ENCODE measurements at places on chromosomes 13 and 19.
A peak's percentile ranks its signal among the peaks of the same experiment; 100 is the strongest.

DNA sequence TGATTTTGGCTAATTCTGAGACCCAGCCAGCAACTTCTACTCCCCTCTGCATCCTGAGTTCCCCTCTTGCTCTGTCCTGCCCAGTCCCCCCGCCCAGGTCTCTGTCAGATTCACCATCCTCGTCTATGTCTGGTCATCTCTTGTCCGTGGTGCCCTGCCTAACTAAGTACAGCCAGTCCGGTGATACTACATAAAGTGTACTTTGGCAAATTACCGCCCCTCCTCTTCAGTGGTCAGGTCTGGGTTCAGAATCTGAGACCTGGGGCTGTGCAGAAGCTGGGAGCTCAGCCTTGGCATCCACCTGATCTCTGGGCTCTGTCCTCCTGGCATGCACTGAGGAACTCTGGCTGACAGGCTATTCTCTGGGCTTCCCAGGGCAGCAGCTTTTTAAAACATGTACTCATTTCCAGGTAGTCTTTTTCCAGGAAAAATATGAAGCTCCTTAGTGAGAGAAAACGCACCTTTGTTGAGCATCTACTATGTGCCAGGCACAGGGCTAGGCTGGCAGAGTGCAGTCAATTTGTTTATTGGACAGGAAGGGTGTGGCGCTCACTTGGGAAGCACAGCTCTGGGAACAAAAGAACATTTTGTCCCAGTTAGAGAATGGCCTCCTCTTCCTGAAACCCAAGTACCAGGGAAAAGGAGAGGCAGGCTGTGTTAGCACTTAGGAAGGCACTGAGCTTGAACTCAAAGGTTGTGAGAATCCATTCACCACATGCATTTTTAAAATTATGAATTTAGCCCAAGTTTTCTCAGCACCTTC lies 88.9 kb downstream of the TSHZ3 start:
- no peak for DNase-seq

GRCh38 chr19:10061717-10062310 lies 24.3 kb upstream of the SHFL start:
- no peak for DNase-seq

DNA sequence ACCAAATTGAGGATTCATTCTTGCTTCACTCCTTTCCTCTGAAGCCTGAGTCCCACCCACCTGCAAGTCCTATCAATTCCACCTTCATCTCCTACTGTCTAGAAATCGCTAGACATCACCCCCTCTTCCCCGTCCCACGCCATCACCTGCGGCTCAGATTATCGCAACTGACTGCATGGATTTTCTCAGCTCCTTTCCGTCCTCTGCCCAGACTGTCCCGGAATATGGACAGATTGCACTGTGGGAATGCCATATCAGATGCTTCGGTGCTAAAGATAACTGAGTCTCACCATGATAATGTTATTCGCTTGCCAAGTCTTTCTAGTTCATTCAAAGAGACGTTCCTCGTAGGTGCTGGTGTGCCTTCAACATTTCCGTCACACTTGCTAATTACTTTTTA lies 66.4 kb upstream of the USP29 start:
- no peak for DNase-seq

DNA sequence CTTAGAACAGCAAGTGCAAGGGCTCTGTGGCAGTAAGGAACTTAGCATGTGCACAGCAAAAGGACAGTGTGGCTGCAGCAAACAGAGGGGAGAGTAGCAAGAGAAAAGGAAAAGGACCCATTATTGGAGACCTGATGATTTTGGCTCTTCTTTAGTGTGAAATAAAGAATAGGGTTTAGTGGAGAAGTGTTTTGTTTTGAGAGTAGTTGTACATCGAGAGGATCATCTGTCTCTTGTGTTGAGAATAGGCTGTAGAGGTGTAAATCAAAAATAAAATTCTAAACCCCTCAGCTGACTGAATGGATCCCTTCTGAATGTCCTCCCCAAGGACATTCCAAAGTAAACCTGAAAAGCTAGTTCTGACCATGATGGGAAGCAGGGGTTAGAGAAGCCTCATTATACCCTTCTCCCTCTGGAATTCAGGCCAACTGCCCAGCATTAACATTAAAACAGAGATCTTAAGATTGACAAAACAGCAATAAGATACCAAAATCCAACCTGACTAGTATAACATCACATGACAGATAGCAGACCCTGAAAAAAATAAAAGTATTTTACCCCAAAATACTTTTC lies 73.6 kb upstream of the OBI1 start:
- no peak for DNase-seq

DNA sequence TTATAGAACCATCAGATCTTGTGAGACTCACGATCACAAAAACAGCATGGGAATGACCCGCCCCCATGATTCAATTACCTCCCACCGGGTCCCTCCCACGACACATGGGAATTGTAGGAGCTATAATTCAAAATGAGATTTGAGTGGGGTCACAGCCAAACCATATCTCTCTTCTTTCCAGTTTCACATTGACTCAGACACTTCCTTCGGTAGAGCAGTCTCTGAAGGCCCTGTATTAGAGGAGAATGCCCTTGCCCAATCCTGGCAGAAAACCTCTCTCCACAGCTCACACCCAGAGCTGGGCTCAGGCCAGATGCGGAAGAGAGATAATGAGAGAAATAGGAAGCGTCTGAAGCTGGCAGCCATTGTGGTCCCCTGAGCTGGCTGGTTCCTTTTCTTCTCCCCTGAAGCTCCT lies 72.4 kb upstream of the CLDN10 start:
- DNase-seq = no peak

GRCh38 chr19:55591555-55591954 lies 7.8 kb downstream of the FIZ1 start:
- no peak for DNase-seq

- DNase-seq = peak; percentile 76
Observed at GRCh38 chr19:1069009-1069779, 2.2 kb downstream of the ARHGAP45 start.

GRCh38 chr13:38395497-38395788 lies 45.8 kb downstream of the UFM1 start:
- no peak for DNase-seq

GRCh38 chr19:34189917-34190425 lies 17.7 kb downstream of the LSM14A start:
- DNase-seq = no peak

DNA sequence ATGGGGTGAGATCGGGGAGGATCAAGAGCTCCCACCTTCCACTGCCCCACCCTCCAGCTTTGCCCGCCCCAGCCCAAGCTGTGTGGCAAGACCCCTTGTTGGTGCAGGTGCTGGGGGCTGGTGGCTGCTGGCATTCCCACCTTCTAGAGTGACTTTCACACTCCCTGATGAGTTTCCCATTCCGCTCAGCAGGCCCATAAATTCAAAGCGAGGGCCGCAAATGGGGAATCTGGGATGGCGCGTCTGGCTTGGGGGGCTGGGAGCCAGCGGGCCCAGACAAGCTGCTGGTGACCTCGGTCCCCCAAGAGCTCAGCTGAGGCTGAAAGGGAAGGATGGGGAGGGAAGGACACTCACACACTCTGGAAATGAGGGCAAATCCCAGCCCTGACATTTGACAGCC lies 110.3 kb downstream of the GADD45B start:
- DNase-seq = peak; percentile 48

DNA sequence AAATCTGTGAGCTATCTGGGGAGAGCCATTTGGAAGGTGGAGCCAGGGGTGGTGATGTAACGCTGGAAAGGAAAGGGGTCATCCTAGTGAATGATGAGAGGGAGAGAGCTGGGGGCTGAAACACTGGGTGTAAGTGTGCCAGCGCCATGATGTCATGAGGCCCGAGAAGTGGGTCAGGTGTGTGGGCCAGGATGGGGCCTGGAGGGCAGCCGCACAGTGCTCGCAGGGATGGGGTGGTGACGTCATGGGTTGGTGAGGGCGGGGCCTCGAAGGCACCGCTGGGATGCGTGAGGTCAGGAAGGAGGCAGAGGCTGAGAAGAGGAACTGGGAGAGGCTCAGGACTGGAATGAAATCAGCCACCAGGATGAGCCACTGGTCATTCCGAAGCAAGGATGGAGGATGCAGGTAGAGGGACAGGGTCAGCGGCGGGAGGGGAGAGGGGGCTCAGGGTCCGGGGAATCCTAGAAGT lies 4.4 kb downstream of the CCDC61 start:
- DNase-seq = no peak

- no peak for DNase-seq
Observed at GRCh38 chr13:25429466-25429865, 57.7 kb downstream of the ATP8A2 start.

GRCh38 chr19:49862391-49863253 lies 4.8 kb downstream of the PNKP start:
- no peak for DNase-seq

DNA sequence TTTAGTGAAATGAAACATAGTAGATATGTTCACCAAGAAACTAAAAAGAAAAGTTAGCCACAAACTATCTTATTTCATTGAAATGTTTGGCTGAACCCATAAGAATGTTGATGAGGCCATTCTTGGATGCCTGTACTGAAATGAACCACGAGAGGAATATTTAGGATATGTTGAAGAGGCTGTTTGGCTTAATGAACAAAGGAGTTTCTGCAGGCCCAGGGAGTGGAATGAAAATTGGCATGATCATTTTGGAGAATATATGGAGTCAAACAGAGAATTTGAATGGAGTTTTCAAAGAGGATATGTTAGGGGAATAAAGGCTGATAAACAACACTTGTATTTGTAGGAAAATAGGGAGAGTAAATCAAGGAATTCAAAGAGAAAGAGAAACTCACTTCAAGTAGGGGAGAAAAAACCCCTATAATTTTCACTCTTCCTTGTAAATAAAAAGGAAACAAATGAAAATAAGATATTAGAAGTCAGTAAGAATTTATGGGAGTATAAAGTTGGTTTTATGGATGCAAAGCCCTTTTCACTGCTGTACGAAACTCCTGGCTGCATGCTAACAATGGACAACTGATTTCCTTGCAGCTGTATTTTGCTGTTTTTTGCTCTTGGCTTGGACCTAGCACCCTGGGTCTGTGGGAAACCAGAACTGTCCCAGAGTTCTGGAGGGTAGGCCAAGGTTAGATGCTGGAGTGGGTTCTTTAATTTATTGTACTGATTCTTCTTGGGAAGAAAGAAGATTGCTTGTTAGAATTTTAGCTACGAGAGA lies 36.5 kb downstream of the KL start:
- no peak for DNase-seq

DNA sequence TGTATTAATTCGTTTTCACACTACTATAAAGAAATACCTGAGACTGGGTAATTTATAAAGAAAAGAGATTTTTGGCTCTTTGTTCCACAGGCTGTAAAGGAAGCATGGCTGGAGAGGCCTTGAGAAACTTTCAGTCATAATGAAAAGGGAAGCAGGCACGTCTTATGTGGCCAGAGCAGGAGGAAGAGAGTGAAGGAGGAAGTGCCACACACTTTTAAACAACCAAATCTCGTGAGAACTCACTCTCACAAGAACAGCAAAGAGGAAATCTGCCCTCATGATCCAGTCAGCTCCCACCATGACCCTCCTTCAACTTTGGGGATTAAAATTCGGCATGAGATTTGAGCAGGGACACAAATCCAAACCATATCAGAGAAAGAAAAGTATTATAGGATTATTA lies 1255.9 kb upstream of the MIR17HG start:
- DNase-seq = no peak

- DNase-seq = no peak
Observed at GRCh38 chr13:28655561-28655960, 3.4 kb upstream of the POMP start.

DNA sequence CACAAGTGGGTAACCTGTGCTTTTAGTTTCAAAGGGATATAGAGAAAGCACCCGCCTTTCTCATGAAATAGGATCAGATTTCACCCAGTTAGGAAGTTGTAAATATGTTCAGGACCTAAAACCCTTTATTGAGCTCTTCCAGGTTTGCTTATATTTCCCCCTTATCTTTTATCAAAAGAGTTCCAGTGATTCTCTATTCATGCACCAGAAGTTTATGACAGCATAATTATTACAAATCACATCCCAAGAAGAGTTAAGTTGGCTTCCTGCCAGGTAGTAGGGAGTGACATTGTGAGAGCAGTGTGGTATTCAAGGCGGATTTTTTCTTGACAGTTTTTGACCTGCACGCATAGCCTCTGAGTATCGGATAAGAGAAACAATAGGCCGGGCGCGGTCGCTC lies 190.3 kb downstream of the STK24 start:
- DNase-seq = no peak

GRCh38 chr13:25762795-25763377 lies 288.9 kb downstream of the SHISA2 start:
- DNase-seq = no peak

GRCh38 chr19:17982430-17982829 lies 15.5 kb downstream of the KCNN1 start:
- no peak for DNase-seq

DNA sequence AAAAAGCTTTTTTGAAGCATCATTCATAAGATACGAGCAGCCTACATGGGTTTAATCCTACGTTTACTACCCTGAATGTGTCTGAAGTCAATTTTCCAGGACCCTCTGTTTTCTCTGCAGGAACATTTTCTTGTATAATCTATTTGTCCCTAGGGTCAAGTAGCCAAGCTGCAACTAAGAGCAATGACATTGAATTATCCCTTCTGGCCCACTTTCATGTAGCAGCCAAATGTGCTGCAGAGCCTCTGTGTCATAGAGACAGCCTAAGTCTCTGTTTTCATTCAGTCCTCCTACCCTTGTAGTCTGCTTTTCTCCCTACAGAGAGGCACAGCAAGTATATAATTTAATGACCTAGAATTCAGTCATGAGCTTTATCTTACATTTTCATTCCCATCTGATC lies 82.1 kb downstream of the ZAR1L start:
- no peak for DNase-seq

GRCh38 chr13:95955255-95955654 lies 97.9 kb downstream of the UGGT2 start:
- no peak for DNase-seq

DNA sequence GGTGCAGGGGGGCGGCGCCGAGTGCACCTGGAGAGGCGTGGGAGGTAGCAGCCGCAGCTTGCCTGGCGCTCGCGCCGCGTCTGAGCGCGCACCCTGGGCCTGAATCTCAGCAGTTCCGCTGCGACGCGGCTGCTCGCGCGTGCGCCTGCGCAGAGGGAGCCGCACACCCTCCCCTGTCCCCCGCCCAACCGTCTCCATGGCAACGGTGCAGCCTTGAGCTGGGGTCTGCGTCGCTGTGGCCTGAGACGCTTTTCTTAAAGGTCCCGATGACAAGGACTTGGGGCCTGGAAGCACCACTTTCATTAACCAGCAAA lies at the start of gene PNMA8B:
Gene PNMA8B (minus strand): TSS at position 82 of the 314 bp plus-strand sequence. CDS start 402 bp downstream, outside the sequence.
- peak; percentile 80 for DNase-seq

DNA sequence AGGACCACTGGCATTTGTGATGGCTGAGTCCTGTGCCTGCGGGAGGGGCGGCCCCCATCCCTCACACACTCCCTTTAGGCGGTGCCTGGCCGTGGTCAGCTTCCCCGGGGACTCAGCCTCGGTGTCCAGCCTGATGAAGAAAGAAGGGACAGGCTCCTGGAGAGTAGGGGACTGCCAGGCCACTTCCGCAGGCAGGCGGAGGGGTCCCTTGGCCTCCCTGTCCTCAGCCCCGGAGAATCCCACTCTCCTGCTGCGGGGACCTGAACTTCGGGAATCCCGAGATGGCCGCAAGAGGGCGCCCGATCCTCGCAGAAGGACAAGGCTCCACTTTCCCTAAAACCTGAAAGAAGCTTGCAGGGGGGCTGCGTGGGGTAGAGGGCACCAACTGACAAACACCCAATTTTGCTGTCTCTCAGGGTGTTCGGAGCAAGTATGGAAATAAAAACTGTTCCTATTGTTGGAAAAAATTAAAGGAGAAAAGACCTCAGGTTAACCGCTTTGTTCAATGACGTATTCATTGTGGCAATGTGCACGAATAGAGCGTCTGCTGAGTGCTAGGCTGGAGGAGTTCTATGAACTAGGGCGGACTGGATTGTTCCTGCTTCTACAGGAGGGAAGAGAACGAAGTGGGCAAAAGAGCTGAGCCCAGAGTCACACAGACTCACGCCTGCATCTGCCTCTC lies 297.3 kb downstream of the ZNF536 start:
- peak; percentile 90 for DNase-seq

GRCh38 chr13:113148940-113149503 lies 9.4 kb upstream of the PROZ start:
- no peak for DNase-seq
